ENCODE measurements at places on chromosomes 4 and X.

- no peak for DNase-seq
Measured at GRCh38 chr4:8819019-8819418, 52.6 kb downstream of the HMX1 start.

DNA sequence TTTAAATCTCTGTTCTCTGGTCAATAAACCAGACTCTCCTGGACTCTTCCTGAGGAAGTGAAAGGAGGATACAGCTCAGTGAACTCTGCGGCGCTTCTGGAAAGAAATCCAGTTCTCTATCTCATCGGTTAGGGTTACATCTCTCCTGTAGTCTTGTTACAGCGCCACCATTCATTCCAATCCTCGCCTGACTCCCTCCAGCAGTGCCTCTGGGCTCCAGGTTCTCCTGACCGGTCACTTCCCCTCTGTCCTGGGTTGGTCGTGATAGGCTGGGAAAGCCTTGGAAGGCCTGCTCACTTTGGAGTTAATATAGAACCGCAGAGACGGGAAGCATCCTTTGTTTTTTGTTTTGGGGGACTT is 97.0 kb upstream of the STOX2 start:
- no peak for DNase-seq

GRCh38 chr4:169260217-169260866 is 10.4 kb downstream of the SH3RF1 start:
- no peak for DNase-seq

DNA sequence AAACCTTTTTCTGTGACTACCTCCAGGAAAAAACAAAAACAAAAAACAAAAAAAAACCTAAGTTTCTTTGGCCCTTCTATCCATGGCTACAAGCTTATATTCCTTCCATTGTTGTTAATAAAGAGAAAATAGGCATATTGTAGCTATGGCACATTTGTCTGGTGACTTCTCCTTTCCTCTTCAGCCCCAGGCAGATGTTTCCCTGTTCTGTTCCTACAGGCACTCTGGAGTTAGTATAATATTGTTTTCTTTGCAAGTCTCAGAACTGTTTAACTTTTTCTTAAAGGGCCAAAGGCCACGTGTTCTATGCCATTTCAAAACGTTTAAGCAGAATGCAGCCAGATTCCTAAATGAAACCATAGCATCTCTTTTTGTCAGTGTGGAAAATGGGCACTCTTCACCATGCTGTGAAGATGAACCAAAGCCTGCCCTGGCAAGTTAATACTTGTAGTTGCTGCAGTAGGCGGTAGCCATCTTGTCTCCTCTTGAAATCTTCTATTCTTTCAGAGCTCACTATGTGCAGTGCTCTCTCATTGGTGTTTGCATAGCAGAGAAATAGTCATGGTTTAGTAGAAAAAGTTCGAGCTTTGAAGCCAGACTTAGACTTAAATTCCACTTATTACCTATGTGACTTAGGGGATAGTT is 44.8 kb upstream of the MTMR1 start:
- DNase-seq = no peak

GRCh38 chr4:88251924-88252323 is 32.4 kb downstream of the PPM1K start:
- no peak for DNase-seq

DNA sequence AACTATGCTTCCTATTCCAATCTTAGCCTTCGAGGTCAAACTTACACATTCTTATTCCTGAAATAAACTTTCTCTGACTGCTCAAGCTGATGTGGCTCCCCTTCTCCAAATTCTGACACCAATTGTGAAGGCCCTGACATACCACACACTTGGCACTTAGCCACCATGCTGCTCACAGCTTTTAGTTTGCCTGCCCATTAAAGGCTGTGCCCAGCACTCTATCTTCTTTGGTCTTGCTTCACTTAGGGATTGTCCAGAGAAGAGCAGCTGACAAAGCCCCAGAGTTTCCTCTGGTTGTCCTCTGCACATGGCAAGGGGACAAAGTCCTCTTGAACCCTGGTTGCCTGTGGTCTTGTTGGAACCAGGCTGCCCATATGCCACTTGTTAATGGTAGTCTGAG is 126.1 kb downstream of the ARHGEF9 start:
- no peak for DNase-seq

DNA sequence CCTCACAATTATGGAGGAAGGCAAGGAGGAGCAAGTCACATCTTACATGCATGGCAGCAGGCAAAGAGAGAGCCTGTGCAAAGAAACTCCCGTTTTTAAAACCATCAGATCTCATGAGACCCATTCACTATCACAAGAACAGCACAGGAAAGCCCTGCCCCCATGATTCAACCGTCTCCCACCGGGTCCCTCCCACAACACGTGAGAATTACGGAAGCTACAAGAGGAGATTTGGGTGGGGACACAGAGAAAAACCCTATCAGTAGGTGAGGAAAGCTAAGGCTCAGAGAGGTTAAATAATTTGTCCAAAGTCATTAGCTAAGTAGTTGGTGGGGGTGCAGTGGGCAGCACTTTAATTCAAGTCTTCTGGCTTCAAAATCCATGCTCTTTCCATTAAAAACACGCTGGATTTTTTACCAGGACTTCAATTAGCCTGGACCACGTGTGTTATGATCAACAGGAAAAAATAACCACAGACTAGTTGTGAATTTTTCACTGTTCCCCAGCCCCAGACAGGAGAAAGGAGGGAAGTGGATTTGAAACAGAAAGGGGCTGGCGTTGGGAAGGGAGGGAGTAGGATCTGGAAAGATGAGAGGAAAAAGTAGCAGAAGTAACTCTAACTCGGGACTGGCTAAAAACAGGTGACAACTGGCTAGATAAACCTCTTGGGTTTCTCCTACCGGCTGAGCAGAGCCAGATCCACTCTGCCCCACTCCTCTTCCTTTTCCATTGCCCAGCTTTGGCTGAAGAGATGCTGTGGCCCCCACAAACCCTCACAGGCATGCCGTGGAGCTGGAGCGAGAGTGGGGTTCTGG is 986 bp downstream of the MTMR8 start:
- DNase-seq = no peak

- DNase-seq = no peak
Measured at GRCh38 chr4:53863158-53863557, 201.2 kb downstream of the CHIC2 start.

DNA sequence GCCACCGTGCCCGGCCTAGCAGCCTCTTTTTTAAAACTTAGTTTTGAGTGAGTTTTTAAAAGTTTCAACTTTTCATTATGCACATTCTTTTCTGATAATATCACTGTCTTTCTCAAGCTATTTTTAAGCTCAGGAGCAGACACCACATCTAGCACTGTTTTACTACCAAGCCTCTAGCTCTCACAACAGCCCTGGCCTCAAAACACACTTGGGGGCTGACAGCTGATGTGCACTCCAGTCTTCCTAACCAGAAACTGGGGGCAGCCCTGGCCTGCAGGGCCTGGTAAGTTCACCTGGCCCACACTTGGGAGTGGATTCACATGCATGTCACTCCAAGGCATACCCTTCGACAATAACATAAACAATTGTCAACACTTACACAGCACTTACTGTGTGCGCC is 34.0 kb downstream of the CENPU start:
- no peak for DNase-seq

GRCh38 chr4:67520141-67520540 is 25.2 kb downstream of the CENPC start:
- DNase-seq = no peak

GRCh38 chrX:13581554-13581953 is 12.2 kb downstream of the EGFL6 start:
- no peak for DNase-seq

- DNase-seq = no peak
Measured at GRCh38 chr4:105107095-105107856, 39.4 kb upstream of the TET2 start.

DNA sequence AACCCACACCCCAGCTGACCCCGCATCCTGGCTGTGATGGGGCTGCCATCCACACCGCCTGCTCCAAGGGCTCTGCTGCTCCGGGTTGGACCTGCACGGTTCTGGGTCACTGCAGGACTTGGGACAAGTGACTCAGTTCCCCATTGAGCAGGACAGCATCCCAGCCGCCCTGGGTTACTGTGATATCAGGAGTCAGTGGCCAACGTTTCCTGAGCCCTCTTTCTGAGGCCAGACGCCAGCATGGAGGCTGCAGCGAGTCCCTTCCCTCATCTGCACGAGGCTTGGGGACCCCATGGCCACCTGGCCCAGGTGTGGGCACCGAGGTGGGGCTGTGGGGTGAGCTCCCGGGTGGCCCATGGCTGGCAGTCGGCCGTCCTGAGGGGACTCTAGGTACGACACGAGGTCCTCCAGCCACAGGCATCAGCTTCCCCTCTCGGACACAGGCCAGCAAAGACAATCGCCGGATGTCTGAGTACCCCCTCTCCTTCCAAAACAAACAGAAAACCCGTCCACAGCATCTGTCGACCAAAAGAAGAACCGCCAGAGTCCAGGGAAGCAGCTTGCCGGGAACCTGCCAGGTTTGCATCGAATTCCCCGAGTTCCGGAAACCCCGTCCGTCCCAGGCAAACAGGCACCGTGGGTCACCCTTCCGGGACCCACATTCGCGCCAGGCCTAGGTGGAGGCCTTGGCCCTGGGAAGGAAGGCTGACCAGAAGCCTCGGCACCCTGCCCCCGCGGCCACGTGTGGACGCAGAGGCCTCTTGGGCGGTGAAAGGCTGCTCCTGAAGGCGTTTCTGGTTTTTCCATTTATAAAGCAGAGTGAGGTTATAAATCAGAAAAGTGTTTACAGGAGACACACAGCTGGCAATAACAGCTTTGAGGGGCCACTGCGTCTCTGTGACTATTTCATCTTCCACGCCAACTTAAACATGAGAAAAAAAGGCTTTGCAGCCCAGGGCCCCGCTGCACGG is 136.0 kb downstream of the FAM53A start:
- no peak for DNase-seq

DNA sequence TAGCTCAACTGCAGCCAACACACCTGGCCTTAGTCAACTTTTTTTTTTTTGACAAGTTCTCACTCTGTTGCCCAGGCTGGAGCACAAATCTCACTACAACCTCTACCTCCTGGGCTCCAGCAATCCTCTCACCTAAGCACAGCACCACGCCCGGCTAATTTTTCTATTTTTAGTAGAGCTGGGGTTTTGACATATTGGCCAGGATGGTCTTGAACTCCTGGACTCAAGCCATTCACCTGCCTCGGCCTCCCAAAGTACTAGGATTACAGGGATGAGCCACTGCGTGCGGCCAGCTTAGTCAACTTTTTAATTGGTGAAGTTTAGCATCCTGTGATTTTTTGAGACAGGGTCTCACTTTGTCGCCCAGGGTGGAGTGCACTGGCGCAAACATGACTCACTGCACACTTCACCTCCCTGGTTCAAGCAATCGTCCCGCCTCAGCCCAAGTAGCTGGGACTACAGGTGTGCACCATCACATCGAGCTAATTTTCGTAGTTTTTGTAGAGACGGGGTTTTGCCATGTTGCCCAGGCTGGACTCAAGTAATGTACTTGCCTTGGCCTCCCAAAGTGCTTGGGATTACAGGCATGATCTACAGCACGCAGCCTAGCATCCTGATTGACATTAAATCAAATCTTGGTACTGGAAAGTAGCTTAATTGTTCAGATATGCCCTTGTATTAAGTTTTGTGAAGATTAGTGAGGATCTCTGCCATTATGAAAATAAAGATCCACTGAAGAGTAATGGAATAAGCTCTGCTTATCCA is 8.3 kb downstream of the HNRNPDL start:
- DNase-seq = no peak

DNA sequence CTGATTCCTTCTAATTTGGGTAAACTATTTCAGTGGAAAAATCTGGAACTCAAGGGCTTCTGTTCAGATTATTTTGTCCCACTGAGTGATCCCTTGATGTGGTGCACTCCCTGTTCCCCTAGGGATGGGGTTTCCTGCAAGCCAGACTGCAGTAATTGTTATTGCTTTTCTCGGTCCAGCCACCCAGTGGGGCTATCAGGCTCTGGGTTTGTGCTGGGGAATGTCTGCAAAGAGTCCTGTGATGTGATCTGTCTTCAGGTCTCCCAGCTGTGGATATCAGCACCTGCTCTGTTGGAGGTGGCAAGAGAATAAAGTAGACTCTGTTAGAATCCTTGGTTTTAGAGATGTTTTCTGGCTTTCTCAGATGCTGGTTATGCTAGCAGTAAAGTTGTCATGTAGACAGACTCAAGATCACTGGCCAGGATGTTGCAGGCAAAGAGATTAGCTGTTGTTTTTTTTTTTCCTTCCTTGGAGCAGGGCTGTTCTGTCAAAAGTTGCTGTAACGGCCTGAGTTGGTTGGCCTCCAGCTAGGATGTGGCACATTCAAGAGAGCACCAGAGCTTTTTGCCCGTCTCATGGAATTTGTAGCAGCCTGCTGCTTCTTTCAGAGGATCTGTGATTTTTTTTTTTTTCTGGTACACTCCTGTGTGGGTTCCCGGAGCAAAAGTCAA is 1314.0 kb downstream of the PCDH19 start:
- DNase-seq = no peak

- DNase-seq = peak; percentile 74
Measured at GRCh38 chrX:103214870-103215424, at the start of gene BEX4. BEX4 (plus strand) TSS chrX:103215108; CDS start chrX:103216154, 1,046 bp downstream.

DNA sequence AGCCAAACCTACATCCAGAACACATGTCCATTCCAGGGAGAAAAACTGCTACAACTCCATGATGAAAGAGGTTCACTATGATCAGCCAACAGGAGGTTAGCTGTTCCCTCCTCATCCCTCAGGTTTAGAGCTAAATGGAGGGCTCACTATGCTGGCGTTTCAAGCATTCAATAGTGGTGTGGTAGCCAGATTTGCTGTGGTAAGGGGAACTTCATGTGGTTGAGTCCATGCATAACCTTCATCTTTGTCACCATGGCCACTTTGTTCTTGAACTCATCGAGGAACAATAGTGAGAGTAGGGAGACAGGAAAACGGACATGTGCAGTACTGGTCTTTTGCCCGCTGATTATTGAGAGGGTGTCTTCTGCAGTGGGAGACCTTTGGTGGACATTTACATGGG is 33.8 kb downstream of the ALPK1 start:
- no peak for DNase-seq

GRCh38 chr4:61922766-61923165 is 722.6 kb downstream of the ADGRL3 start:
- DNase-seq = no peak

GRCh38 chrX:9162698-9163097 is 128.8 kb upstream of the FAM9B start:
- DNase-seq = no peak

DNA sequence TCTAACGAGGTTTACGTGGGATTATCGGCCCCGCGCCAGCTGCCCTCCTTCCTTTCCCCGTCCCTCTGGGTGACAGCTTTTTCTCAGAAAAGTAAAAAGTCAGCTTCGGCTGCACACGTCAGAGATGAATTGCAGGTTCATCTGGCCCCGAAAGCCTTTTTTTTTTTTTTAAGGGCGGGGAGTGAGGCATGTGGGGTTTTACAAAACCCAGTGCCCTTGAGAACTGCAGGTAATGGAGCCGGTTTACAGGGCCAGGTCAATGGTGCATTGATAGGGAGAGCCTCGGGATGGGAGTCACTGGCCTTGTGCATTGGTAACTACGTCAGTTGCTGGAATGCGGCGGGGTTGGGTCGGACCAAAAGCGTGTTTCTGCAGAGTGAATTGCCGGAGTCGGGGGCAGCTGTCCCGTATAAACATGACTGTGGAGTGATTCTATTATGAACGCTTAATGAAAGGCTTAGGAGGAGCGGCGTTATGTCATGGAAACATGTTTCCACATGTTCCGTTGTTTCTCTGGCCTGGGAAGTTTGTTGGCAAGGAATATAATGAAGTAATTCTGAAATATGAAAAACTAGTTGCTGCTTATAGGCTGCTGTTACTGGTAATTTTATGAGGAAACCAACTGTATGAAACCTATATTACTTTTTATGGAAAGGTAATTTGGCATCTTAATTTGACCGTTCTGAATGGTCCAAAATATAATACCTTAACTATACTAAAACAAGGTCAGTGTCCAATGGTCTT is 1.1 kb downstream of the HSPA4L start:
- no peak for DNase-seq

GRCh38 chrX:45540181-45540580 is 339.5 kb upstream of the DIPK2B start:
- no peak for DNase-seq
